ENCODE measurements at places on chromosomes 6 and 20.

DNA sequence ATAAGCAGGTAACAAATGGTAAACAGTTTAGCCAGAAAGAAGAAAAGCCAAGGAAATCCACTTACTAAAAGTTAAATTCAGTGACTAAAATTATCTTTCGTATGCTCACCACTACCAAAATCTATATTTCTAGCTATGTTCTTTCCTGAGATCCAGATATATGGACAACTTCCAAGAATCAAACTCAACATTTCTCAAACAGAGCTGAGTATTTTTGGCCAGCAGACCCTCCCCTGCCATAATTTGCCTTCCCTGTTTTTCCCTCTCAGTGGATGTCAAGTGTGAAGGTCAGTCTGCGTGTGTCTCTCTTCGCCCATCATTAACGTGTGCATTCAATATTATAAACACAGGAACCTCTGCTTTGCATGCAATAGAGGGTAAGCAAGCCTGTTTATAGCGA is 42.0 kb downstream of the PRKN start:
- DNase-seq, result no peak

DNA sequence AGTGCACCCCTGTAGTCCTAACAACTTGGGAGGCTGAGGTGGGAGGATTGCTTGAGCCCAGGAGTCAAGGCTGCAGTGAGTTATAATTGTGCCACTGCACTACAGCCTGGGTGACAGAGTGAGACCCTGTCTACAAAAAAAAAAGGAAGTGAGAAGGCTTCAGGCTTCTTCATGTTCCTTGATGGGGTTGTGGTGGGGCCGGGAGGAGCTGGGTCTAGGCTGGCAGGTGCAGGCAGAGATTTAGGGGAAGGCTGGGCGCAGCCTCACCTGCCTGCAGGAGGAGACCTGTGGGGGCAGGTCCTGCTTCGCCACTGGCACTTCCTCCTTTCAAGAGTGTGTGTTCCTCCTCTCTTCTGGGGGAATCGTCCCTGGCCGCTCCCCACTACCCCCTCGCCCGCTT is 63.9 kb downstream of the CHMP4B start:
- DNase-seq, result peak; percentile 96

- DNase-seq, result no peak
Observed at GRCh38 chr20:61146023-61146422, 106.0 kb upstream of the CDH4 start.

GRCh38 chr20:45850926-45851325 is 6.3 kb downstream of the ACOT8 start:
- no peak for DNase-seq

- no peak for DNase-seq
Observed at GRCh38 chr6:17923401-17923863, 64.0 kb downstream of the KIF13A start.

DNA sequence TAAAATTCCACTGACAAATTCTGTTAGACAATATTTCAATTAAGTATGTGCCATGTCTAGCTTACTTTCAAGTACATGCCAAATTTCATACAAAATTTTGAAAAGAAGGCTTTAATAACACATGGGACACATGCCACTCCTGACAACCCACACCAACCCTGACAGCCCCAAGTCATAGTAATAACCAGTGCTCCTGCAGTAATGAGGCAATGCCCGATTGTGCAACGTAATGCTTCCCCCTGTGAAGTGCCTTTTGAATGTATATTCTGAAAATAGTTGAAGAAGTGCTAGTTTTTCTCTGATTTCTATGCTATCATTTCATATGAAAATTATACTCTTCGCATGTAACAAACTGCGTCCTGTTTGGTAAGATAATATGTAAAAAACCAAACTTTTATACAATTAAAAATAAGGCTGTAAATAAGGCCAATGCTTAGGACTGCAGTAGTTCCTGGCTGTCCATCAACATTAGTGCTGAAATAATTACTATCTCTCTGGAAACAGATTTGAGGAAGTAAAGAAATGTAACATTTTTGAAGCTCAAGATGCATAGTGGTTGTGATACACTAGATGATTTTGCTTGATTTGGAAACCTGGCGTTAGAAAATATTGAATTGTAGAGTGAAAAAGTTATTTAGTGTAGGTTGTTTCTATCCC is 125.8 kb upstream of the BCLAF1 start:
- no peak for DNase-seq

- no peak for DNase-seq
Observed at GRCh38 chr20:41135888-41136679, 1.3 kb upstream of the PLCG1 start.

- DNase-seq, result no peak
Observed at GRCh38 chr6:90177544-90178383, 118.9 kb downstream of the BACH2 start.

DNA sequence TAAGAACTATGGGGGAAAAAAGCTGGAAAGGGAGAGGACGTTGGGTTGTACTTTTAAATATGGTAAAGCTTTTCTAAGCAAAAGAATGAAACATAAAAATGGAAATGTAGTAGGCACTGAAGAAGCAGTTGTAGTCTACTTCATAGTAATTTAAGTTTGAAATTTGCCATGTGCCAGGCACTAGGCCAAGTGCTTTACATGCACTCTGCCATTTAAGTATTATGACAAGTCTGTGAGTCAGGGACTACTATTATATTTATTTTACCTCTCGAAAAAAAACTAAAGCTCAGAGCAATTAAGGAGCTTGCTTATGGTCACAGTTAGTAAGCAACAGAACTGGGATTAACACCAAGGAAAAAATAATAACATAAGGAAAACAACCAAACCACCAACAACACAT is 257.8 kb downstream of the GMDS start:
- DNase-seq, result no peak

DNA sequence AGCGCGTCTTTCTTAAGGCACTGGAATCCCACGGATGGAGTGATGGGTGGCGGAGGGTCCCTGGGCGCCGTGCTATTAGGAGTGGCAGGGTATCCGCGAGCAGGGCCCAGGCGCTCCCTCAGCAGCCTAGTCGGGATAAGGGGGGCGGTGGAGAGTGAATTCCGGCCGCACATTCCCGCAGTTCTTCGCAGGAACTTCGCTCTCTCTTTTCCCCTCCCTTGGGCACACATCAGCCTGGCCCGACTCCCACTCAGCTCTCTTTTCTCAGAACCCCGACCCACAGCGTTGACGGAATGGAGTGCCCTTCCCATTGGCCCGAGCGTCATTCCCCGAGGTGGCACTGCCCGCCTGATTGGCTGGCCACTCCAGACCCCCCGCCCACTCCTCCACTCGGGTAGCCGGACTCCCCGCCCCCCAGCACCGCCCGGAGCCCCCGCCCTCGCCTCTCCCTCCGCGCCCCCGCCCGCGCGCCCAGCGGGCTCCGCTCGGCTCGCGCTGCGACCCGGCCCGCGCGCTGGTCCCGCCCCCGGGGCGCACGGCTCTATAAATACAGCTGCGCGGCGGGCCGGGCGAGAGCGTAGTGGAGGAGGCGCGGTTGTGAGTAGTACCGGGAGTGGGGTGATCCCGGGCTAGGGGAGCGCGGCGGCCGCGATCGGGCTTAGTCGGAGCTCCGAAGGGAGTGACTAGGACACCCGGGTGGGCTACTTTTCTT is at the start of gene ID4:
TSS of gene ID4 (plus strand) at position 572 of the 712 bp plus-strand sequence. CDS start 385 bp downstream, outside the sequence.
- no peak for DNase-seq

- peak; percentile 24 for DNase-seq
Observed at GRCh38 chr6:106913676-106914280, 60.8 kb downstream of the CD24 start.

DNA sequence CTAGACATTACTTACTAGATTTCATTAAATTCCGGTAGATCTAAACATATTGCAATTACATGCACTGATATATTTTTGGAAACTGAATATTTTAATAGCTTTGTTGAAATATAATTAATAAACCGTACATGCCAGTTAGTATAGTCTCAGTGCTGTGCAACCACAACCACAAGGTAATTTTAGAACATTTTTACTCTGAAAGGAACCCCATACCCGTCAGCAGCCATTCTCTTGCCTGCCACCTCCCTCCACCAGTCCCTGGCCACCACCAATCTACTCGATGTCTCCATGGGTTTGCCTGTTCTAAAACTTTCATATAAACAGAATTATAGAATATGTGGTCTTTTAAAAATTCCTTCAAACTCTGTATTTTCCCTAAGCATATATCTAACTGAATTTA is 293.9 kb downstream of the THBS2 start:
- no peak for DNase-seq

DNA sequence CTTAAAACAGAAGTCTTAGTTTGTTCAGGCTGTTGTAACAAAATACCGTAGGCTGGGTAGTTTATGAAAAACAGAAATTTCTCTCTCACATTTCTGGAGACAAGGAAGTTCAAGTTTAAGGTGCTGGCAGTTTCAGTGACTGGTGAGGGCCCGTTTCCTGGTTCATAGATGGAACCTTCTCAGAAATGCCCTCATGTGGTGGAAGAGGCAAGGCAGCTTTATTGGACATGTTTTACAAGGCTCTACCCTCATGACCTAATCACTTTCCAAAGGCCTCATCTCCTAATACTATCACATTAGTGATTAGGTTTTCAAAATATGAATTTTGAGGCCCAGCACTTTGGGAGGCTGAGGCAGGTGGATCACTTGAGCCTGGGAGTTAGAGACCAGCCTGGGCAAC is 2.4 kb downstream of the HEBP2 start:
- DNase-seq, result peak; percentile 36

DNA sequence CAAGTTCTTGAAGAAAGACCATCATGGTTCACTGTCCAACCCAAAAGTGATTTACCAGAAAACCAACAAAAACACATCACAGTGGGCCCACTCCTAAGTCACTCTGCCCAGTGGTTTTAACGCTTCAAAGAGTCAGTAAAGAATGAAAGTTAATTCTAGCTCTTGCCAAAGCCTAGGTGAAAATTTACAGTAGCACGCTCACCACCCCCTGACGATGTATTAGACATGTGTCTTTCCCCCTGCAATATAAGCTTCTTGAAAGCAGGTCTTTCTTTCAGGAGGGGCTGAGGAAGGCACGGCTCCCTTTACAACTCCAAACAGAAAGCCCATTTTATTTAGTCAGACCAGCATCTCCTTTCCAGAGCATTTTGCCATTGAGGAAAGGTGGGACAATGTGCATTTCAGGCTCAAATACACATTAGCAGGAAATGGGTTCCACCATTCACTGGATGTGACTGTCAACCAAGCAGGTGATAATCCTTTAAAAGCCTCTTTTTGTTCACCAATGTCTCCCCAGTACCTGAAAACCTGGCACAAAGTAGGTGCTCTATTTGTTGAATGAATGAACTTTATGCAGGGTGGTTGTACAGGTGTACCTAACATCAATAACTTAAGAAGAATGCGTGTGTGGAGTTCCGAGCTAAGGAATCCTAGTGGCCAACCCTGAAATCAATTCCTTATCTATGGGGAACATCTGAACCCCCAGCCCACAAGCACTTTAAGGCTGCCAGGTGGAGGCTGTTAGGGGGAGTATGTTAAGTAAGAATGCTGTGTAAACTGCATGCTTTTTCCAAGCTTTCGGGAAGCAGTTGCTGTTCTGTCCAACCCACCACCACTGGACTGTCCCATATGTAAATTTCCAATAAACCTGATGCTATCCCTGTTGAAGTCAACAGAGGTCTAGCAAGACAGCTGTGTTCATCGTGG is 11.4 kb downstream of the EZR start:
- DNase-seq, result no peak

DNA sequence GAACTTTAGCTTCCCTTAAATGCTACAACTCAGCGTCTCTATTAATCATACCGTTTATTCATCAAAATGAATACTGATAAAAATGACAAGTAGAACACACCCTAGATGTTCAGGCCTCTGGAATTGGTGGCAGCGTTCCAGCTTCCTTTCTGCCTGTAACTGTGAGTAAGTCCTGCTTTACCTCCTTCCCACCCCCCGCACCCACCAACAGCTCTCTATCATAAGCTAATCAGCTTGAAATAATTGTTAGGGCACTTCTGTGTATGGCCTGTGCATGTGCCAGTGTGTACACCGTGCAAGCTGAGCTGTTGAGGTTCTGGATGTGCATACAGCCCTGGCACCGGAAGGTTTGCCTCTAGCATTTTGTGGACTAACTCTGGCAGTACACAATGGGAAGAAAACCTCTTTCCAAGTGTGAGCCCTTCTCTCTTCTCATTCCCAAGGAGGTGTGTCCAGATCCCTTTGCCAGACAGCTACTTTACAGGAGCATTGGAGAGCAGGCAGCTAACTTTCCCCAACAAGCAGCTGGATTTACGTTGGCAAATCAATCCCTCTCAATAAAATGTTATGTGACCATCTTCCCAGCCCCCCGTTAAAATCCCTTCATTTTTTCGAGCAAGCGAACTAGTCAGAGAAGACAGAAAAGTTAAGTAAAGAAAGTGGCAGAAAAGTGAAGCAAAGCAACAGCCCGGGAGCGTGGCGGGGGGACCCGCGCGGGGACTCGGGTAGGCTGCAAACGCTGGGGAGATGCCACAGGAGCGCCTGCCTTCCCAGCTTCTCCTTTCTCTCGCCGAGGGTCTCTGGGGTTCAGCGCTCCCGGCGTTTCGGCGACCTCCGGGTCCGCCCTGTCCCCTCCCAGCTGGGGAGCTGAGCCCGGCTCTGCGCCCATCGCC is 803 bp upstream of the ADGRG6 start:
- no peak for DNase-seq

DNA sequence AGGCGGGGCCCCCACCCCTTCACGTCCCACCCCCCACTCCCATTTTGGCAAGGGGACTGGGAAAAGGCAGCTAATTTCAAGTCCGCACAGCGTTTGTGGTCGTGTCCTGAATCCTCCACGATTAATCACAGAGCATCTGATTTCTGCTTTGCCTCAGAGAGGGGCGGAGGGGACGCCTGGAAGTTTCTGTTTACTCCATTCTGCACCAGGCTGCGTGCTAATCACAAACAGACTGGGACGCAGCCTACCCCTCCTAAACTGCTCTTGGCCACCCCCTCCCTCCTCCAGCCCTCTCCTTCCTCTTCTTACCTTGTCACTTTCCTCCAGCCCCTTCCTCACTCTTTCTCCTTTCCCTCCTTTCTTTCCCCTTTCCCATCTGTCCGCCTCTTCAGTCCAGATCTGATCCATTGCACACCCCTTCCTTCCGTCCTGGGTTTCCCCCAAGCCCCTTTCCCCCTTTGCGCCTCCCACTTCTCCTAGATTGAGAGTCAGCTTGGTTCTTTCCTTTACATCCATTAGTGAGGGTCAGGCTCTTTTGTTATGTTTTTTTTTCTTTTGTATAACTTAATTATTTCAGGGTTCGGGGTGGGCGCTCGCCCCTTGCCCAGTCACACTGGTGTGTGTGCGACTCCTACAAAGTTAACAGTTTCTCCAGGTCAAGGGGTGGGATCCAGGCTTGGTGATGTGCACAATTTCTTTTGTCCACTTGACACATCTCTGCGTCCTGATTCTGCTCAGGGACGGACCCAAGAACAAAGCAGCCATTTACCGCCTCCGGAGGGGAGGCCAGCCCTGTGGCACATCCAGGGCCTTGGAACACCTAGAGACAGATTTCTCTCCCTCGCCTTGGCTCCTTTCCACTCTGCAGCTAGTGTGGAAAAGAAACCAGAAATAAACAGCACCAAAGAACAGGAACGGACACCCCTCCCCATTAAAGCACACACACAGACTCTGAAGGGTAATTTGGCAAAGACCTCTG is 520 bp upstream of the RIPOR3 start:
- DNase-seq, result no peak

GRCh38 chr6:123841067-123841896 is 37.6 kb downstream of the NKAIN2 start:
- DNase-seq, result no peak

Data from OCI-LY7 (cell line).